ENCODE measurements at places on chromosomes 16 and 17.

- no peak for DNase-seq
Measured at GRCh38 chr16:77910021-77910420, 112.3 kb upstream of the CLEC3A start.

GRCh38 chr17:31499771-31500554 is 108.5 kb downstream of the RAB11FIP4 start:
- no peak for DNase-seq

DNA sequence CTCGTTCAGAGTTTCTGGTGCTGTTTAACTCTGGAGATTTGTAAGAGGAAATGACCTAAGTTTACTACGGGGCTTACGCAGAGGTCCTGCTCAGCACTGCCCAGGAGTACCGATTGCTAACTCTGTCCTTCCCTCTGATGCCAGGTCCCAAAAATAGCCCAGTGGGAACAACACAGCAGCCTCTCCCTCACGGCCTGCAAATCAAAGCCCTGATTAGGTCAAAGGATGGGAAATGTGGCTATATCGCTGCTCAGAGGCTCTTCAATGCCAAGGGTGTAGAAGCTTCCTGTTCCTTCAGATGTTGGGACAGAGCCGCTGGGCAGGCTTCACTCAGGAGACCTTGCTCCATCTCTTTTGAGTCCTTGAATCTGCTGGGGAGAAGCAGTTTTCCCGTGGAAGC is 174.2 kb upstream of the KCNJ16 start:
- DNase-seq: no peak

DNA sequence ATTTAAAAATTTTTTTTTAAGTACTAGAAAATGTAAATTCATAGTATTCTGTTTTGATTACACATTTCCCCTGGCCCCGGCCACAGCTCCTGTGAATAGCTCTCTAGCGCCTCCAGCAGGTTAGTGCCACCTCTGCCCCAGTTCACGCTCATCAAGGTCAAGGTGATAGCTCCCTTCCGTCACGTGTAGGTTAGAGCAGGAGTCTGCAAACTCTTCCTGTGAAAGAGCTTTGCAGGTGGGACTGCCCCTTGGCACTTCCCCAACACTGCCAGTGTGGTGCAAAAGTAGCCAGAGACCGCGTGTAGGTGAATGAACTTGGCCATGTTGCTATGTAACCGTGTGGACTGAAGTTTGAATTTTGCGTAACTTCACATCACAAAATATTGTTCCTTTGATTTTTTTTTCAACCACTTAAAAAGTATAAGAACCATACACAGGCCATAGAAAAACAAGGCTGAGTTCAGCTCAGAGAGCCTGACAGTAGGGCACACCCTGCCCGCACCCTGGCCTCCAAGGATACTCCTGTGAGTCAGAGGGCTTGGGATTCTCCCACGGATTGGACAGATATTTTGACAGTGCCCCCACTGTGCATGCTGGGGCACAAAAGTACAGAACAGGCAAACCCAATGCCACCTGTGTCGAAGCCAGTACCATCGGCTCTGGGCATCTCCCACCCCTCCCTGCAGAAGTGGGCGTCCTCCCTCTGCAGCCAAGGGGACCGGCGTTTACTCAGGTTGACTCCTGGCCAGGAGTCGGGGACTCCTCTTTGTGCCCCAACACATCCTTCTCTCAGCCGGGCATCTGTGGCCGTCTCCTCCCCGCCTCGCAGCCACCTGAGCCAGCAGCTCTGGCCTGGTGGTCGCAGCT is 92.0 kb upstream of the CHMP6 start:
- no peak for DNase-seq

GRCh38 chr16:1069154-1069553 is 3.4 kb upstream of the SSTR5 start:
- no peak for DNase-seq

DNA sequence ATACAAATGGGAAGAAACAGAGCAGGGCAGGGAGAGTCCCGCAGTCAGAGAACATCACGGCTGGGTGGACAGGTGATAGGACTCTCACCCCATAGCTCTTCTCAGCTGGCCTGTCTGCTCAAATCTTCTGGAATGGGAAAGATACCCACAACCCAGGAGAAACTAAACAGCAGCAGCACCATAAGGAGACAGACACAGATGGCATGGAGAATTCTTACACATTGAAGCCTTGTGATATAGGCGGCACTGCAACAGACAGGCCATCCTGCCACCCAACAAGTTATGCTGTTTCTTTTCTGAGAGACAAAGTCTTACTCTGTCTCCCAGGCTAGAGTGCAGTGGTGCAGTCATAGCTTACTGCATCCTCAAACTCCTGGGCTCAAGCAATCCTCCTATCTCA is 8.6 kb upstream of the ANKRD40CL start:
- DNase-seq: no peak

- DNase-seq: no peak
Measured at GRCh38 chr16:79623062-79623461, 22.5 kb upstream of the MAF start.

GRCh38 chr16:54204756-54205155 is 81.8 kb downstream of the IRX3 start:
- DNase-seq: no peak

DNA sequence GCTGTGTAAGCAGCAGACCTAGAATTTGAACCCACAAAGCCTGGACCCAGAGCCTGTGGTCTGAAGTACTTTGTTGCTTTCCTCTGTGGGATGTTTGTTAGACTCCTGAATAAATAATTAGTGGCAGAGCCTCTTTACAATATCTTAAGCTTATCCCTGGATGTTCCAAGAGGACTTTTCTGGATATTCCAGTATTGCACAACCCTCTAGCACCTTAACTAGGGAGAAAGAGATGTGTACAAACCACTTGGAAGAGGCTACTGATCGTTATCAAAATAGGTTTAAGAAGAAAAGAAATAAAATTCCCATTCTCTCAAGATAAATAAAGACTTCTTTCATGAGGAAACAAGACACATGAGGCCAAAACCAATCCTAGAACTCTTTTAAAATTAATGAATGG is 632.4 kb downstream of the CDH11 start:
- DNase-seq: no peak

GRCh38 chr17:4344926-4345325 is 21.5 kb downstream of the UBE2G1 start:
- DNase-seq: no peak

- no peak for DNase-seq
Measured at GRCh38 chr16:69111216-69111875, 5.9 kb downstream of the HAS3 start.

- no peak for DNase-seq
Measured at GRCh38 chr17:72900654-72900971, 191.9 kb downstream of the SLC39A11 start.

DNA sequence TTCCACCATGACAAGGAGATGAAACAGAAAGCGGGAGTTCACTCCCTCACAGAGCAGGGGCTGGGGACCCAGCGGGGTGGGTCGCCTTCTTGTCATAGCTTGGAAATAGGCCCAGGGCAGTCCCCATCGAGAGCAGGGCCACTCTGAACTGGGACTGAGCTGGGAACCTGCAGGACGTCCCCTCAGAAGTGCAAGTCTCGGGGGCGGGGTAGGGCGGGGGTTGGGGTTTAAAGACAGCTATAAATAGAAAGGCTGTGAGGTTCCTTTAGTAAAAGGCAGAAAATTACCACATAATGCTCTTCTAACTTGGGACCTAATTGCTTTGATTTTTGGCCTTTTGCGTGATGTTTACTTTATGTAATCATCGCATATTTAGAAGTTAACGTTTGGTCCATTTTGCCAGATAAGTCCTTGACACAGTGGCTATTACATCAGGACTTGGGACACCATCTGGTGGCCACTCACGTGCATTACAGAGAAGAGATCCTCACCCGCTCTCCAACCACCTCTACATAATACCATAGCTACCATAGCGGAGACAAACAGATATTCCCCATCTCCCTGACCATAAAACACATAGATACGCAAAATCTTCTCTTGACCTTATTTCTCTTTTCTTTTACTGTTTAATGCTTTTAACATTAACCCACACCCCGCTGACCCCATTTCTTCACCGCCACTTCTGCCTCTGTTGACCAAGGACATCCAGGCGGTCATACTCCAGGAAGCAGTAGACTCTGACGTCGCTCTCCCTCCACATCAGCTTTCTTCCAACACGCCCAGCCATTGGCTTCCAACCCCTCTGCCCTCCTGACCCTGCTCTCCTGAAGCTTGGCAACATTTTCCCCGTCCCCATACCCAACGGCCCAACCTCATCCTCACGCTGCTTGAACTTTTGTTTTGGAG is 27.5 kb upstream of the PIK3R6 start:
- peak; percentile 69 for DNase-seq

DNA sequence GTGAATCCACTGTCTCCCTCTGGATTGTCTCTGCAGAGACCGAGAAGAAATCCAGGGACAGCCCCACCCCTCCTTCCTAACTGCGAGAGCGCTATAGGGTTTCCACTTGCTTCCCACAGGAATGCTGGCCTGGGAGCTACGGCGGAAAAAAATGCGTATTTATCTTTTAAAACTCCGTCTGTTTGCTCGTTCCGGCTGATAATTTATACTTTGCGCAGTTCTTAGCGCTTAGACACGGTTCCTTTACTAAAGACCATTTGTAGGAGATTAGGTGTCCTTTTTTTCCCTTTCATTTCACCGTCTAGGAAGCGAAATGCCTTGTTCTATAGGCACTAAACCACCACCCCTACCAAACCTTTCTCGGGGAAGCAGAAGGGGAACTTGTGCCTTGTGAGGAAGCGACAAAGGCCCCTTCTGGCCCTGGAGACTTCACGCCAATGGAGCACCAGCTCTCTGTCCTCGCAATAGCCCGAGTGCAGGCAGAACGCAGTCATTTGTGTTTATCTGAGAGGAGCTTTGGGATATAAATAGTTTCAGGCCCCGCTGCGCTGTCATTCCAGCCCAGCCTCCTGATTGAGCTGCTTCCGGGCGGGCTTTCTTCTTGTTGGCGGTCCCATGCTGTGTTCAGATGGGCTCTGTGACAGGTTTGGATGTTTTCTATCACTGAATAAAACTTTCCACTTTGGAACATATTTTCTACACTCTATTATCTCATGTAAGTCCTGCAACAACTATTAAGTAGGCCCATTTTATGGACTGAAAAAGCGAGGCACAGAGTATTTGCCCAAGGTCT is 791 bp upstream of the SUPT4H1 start:
- no peak for DNase-seq
